ENCODE measurements at places on chromosomes 4 and X.
A peak's percentile ranks its signal among the peaks of the same experiment; 100 is the strongest.

DNA sequence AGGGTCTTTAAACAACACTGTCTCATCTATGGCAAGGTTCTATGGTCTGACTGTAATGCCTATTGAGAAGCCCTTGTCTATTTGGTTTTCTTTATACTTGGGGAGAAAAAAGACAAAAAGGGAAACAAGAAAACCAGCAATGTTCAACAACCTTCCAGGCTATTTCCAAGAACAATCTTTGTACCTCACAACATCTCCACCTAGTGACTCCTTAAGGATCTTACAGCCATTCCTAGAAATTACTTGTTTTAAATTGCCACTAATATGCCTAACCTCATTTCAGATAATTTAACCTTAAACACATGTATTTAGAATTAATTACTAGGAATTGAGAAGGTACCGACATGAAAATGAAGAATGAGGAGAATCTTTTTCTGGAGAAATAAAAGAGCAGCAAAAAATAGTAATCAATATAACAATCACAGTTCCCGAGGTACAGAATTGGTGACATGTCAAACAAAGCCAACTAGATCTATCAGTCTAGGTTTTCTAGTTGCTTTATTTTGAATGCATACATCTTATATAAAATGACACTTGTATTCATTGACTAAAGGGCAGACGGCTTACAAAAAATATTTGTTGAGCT, 1.6 kb upstream of the RBM46 start:
- DNase-seq, result peak; percentile 19

DNA sequence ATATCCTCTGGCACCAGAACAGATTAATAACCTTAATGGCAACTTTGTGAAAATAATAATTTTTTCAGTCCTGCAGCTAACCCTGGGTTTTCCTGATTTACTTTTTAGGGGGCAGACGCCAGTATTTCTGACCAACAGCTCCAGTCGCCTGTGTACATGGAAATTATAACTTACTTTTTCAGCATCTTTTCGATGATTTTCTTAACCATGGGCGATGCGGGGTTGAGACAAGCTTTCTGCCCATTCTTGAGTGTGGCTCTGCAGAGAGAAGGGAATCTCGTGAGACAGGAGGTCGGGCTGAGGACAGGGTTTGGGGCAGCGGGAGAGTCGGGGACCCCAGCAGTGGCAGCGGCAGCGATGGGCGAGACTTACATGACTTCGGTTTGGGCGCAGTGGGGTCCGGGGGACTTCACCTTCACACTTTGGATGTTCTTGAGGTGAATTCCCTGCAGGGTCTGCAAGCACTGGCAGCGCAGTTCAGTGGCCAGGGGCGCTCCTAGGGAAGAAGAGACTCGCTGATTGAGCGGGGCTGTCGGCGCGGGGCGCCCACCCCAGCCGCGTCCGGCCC, 484 bp downstream of the CXCL2 start:
- DNase-seq, result no peak

DNA sequence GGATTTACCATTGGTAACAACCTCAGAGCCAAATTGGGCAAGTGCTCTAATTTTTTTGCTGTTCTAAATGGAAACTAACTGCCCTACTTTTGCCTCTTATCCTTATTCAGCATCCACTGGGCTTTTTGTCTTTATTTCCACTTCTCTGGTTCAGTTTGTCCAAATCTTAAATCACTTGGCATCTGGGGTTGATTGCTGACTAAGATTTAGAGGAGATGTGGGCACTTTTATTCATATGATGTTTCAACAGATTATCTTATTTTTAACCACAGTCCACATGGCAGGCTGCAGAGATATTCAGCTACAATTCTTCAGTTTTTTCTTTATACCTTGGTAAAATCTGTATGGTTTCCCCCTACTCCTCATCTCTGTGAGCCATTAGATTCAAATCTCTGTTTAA, 1161.4 kb upstream of the PCDH7 start:
- no peak for DNase-seq

DNA sequence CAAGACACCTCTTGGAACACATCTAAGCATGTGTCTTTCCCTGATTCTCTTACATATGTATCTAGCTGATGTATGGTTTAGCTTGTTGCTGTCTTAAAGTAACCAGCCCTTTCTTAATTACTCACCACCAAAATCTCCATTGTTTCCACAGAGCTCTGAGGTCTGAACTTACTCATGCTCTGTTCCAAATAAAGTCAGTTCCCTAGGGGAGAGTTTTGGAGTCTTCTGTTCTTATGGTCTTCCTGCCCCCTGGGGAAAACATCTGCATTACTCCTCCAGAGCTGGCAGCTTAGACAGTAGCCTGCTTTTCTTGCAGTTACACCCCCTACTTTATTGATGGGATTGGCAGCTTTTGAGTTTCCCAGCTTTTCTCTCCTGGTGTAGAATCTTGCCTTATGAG, 125.8 kb downstream of the EDA start:
- no peak for DNase-seq

DNA sequence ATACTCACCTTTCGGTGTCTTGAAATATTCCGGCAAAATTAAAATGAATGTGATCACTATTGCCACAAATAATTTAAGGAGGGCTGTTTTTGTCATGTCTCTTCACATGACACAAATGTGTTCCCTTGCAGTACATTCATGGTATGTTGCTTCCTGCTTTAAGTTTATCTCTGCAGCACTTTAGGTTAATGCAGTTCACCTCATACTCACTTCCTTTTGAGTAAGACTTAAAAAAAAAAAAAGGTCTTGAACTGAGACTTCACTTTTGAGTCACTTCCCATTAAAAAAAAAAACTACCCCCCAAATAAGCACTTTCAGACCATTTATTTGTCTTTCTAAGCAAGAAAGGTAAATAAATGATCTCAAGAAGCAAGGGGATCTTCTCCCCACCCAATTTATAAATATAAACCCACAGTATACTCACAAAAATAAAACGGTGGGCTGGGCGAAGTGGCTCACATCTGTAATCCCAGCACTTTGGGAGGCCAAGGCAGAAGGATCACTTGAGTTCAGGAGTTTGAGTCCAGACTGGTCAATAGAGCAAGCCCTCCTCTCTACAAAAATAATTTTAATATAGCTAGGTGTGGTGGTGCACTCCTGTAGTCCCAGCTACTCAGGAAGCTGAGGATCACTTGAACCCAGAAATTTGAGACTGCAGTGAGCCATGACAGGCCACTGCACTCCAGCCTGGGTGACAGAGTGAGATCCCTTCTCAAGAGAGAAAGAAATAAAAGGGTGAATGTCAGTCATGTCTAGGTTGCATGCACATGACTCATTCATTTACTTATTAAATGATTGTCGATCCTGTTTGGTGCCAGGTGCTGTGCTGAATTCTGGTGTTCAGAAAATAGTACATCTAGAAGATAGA, at the start of gene TMEM156:
Gene TMEM156 (minus strand): TSS at position 192 of the 868 bp plus-strand sequence. CDS start 96 bp downstream, at position 96.
- no peak for DNase-seq

DNA sequence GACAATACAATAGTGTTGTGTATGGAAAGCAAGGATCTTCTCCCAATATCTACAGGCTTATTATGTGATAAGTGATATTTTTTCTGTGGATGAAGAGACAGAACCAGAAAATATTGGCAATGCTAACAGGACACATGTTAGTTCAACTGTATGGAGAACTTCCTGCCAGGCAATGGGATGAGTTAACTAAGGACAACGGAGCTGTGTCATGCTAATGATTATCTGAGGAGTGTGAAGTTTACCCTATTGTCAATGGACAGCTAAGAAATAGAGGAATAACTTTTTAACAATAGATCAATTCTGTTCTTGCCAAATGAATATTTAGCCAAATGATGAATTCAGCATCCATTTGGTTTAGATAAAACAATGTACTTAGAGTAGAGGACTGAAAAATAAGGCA, 180.0 kb downstream of the GALNTL6 start:
- DNase-seq, result no peak

GRCh38 chrX:143694885-143695284, 25.7 kb downstream of the SPANXN2 start:
- DNase-seq, result no peak

DNA sequence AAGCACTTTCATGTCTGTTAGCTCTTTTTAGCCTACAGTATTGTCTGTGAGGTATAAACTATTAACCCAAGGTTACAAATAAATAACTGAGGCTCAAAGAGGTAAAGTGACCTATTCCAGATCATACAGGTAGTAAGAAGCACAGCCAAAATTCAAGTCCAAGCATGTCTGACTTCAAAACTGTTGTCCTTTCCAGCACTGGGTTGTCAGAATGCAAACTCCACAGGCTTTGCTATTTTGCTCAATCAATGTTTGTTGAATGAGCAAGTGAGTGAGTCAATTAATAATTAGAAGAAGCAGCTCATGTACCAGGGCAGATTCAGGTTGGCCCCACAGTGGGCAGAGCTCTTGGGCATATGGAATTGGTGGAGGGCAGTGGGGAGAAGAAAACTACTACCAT, 134.1 kb upstream of the ARHGEF9 start:
- no peak for DNase-seq

DNA sequence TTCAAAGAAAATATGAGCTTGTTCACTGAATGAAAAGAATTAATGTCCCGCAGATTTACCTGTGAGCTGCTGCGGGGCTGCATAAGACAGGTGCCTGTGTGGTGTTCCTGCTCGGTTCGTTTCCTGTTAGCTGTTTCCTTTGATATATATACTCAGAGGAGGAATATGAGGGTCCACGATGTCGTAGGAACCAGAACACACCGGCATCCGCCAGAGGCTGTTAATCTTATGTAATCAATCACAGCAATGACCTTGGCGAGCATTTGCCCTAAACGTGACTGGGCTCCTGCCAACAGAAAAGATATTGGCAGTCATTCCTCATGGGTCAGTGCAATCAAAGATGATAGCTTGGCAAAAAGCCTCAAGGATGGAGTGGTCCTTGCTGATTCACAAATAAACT, 260.1 kb downstream of the EVC2 start:
- no peak for DNase-seq

DNA sequence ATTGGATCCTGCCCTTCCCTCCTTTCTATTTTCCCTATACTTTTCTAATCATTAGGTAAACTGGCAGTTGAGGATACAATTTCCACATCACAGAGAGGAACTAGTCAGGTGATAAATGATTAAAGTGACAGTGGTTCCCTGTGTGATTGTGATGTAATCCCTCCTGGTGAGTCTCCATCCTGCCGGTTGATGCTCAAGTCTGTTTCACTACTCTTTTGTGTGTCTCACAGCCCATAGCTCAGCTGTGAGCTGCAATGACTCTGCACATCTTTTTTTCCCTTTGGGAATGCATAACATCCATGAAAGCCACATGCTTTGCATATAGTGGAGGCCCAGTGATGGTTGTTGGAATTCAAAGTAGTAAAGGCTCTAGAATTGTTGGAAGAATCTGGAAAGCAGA, 60.4 kb downstream of the CCNI start:
- DNase-seq, result peak; percentile 29

- no peak for DNase-seq
Measured at GRCh38 chr4:77002321-77003107, 53.0 kb downstream of the SEPTIN11 start.

- no peak for DNase-seq
Measured at GRCh38 chr4:81906905-81907304, 435.2 kb upstream of the RASGEF1B start.

DNA sequence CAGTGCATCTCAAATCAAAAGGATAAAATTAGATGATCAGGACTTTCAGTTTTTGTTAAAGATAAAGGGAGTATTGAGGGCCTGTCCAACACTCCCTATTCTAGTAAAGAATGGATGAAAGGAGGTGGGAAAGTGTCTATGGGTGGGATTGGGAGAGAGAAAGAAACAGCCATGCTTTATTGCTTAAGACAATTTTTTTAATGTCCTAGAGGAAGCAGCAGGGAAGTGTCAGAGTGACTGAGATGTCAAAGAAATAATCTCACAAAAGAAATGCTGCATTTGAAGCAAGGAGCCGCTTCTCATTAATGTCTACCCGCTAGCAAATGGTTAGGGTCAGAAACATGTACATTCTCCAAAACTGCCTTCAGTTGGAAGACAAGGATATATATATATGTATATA, 117.4 kb upstream of the GALNT7 start:
- no peak for DNase-seq

GRCh38 chrX:3252744-3253143, 93.7 kb downstream of the MXRA5 start:
- no peak for DNase-seq

DNA sequence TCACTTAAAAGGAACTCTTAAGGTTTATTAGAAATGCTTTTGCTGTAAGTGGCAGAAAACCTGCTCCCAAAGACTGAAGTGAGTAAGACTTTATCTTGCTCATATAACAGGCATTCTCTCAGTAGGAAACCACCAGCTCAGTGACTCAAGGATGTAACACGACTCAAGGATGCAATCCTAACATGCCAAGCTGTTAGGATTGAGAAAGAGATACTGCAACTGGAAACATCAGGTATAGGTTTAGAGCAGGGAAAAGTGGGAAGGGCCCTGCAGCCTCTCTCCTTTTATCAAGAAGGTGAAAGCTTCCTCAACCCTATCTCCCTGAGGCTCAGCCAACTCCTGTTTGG, 11.9 kb upstream of the SLC9A7 start:
- DNase-seq, result peak; percentile 73

- no peak for DNase-seq
Measured at GRCh38 chrX:101009090-101009489, 39.6 kb downstream of the ARL13A start.

DNA sequence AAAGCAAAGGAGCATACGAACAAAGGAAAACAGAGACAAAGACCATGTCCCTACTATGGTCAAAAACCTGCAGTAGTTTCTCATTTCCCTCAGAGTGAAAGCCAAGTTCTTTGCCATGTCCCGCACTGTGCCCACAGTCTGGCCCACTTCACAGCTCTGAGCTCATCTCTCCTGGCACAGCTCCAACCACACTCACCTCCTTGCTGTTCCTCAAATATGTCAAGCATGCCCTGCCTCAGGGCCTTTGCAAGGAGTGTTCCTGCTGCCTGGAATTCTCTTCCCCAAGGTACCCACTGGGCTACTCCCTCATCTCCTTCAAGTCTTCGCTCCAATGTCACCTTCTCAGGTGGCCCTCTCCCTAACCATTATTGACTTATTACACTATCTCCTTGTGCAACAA, 72.1 kb downstream of the COX18 start:
- no peak for DNase-seq

GRCh38 chr4:13261486-13262257, 222.5 kb downstream of the RAB28 start:
- no peak for DNase-seq

- no peak for DNase-seq
Measured at GRCh38 chrX:13540602-13541001, 28.8 kb upstream of the EGFL6 start.

DNA sequence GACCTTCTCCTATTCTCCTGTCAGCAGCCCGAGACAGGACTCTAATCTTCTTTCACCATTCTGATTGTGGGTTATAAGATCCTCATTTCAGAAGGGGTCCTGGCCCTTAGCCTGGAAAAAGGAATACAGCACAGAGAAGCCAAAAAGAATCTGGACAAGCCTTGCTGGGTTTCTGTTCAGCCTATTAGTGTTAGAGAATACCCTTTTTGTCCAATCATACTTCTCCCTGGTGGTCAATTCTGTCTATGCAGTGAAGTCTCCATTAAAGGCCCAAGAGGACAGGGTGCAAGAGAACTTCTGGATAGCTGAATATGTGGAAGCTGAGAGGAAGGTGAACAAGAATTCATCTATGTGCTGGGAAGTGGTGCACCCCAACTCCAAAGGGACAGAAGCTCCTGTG, 105.7 kb upstream of the AGA start:
- DNase-seq, result peak; percentile 23
